Fibroblast of the aortic adventitia (primary cell): ENCODE measurements at places on chromosomes 3 and 15.

- no peak for DNase-seq
These were observed 23.7 kb downstream of the CIP2A start for GRCh38 chr3:108565506-108565905.

DNA sequence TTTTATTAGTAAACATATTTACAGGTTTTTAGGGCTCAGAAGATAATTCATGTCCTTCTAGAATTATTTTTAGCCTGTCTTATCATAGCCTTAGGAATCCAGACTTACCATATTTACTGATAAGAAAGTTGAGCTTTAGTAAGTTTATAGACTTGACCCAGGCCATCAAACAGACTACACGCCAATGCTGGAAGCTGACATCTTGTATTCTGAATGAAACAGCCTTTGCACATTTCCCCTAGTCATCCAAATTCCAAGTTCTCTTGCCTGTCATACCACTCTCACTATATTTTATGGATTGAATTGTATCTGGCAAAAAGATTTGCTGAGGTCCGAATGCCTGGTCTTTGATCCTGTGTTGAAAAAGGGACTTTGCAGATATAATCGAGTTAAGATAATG is 58.6 kb downstream of the DRD3 start:
- peak; percentile 59 for DNase-seq

DNA sequence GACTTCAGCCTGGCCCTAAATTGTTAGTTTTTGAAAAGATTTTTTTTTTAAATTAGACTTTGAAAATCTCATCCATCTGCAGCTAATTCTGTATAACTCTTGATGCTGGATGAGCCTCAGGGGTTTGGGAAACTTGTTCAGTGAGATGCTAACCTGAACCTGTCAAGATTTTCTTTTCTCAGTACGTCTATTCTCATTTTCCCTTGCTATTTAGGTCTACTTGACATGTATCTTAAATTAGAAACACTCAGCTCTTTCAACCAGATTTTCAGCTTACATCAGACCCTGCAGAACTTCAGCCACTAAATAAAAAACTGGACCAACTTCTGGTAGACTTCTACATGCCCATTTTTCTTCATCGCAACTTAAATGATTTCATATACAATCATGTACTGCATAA is 61.4 kb downstream of the MFSD1 start:
- DNase-seq: no peak

DNA sequence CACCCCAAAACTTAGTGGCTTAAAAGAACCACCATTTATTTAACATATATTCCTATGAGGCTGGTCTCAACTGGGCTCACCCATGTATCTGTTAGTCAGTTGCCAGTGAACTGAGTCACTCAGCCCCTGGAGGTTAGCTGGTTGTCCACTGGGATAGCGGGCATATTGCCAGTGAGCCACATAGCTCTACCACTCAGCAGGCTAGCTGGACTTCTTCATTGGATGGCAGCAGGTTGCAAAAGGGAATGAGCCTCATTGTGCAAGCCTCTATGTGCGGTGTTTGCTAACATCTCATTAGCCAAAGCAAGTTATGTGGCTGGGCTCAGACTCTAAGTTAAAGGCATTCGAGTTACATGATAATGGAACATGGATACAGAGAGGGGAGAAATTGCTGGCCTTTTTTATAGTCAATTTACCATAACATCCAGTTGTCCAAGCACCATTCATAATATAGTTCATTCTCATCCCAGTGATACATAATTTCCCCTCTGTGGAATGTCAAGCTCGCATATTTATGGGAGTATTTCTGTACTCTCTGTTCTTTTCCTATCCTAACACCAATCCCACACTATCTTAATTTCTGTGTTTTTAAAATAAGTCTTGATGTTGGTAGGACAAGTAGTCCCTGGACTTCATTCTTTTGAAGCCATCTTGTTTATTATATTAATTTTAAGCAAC is 8.7 kb downstream of the BTD start:
- DNase-seq: peak; percentile 74

DNA sequence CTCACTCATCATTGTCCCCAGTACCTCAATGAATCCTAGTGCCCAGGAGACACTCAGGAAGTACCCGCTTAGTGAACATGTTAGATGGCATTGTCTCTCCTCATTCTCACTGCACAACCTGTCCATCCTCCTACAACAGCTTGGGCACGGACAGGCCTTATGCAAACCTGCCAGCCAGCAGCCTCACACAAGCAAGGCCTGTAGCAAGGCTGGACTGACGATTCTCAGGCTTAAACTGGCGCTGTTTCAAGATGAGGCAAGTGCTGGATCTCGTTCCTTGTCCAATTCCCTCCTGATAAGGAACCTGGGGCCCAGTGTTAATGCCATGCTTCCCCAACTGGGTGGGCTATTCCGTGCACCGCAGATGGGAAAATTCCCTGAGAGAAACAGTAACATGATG is 59.0 kb downstream of the CDCP1 start:
- DNase-seq: peak; percentile 69

DNA sequence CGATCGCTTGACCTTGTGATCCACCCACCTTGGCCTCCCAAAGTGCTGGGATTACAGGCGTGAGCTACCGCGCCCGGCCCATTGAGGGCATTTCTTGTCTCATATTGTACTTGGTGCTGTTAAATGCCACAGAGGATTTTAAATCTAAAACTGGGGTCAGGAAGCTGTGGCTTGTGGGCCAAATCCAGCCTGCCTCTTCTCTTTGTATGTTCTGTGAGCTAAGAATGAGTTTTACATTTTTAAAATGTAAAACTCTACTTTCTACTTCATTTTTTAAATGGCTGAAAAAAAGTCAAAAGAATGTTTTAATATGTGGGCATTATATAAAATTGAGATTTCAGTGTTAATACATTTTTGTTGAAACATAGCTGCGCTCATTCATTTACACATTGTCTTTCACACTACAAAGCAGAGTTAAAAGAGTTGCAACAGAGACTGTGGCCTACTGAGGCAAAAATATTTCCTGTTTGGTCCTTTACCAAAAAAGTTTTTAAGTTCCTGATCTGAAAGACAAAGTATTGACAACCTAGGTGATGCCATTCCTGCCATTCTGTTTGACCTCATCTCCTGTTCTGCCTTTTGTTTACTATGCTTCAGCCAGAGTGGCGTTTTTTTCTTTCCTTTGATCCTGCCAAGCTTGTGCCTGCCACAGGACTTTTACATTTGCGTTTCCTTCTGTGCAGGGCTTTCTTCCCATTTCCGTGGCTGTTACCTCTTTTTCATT is 50.4 kb downstream of the PDCD6IP start:
- DNase-seq: no peak

GRCh38 chr3:117523418-117523817 is 813.8 kb downstream of the TUSC7 start:
- no peak for DNase-seq

DNA sequence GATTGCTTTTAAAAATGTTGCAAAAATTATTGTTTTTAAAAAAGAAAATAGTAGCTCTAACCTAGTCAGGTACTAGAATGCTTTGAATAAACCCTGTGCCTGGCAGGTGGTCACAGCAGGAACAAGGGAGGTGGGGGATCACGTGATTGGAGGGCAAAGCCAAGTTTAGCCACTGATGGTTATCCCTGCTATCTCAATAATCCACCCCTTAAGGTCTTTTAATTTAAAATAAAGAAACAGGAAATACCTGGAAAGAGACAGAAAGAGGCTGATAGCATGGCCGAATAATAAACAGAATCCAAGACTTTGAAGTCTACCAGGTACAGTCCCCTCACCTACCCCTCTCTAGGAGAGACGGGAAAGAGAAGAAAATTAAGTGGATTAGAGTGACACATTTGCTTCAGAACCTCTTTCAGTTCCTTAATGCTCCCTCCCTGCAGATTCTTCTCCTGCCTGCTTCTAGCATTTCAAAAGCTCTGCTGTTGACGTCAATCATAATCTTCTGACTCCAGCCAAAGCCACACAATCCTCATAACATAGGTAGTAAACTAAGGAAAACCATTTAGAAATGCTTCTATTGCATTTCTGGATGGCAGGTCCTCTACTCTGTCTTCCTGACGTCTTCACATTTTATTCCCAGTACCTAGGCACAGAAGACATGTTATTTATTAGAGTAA is 303.4 kb upstream of the MME start:
- no peak for DNase-seq

GRCh38 chr3:127535106-127535785 is 55.3 kb downstream of the TPRA1 start:
- no peak for DNase-seq
